ENCODE measurements at places on chromosomes 4 and X. TPM values are rescaled to one million over a fixed set of nuclear protein-coding genes. Genes with fewer than 3 reads are reported as not detected.

KCNIP4 gene
- total RNA-seq, result not detected

YIPF7 gene
- total RNA-seq, result not detected

IGFBP7 gene
- not detected for total RNA-seq

XK gene
- not detected for total RNA-seq

- DNase-seq, result no peak
These were observed 2.7 kb downstream of the JAKMIP1 start for GRCh38 chr4:6197433-6198174.

- DNase-seq, result no peak
These were observed 63.6 kb downstream of the AR start for GRCh38 chrX:67607466-67607865.

DNA sequence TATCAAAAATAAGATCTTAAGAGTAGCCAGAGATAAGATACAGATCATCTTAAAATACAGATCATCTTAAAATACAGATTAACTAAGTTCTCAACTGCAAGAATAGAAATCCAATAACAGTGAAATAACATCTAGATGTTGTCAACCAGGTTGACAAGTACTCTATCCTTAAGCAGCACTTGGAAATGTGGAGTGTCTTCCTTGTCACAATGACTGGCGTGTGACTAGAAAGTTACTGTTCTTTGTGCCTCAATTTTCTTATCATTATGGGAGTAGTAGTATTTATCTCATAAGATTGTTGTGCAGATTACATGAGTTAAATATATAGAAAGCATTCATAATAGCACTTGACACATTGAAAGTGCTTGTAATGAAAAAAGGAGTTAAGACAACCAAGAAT is 25.8 kb upstream of the HPGDS start:
- no peak for DNase-seq

- DNase-seq, result no peak
These were observed 79.2 kb upstream of the HS3ST1 start for GRCh38 chr4:11507920-11508319.

GRCh38 chr4:181870326-181870725 is 372.9 kb upstream of the TENM3 start:
- DNase-seq, result no peak

DNA sequence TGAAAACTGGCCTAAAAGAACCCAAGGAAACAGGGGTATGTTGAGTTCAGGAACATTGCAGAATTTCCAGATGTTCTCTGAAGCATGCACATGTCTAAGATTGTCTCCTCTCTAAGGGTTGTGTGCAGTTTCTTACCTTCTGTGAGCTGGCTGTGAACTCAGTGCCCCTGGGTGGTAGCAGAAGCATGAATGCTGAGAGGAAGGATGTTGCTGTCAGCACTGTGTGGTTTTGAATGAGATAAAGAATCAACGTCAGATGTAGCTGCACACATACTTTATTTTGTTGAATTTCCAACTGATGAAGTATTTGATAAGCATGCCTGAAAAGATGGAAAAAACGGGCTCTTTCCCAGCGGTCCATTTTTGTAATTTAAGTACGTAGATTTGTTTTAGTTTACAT is 23.8 kb upstream of the CD38 start:
- peak; percentile 49 for DNase-seq

DNA sequence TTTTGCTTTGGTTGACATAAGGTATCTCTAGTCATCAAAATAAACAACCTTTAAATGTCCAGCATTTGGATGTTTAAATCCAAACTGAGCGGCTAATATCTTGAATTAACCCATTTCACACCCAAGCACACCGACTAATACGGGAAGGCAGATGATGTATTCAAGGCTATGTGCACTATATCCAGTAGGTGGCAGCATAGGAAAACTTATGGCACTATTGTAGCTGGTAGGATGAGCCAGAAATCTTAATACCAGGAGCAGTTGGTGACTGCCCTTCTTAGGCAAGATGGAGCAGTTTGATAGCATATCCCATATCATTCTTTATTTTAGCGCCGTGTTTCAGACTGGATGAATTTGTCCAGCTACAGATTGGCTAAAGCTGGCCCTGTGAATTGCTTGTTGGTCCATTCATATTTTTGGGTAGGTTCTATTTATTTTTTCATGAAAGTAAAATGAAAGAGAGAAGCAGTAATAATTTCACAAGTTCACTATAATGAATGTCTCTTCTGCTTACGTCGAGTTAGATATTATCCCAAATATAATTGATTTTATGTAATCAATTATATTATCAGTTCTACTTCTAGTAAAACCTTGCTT is 24.4 kb downstream of the UCHL1 start:
- DNase-seq, result no peak

- DNase-seq, result no peak
These were observed 9.9 kb upstream of the PITX2 start for GRCh38 chr4:110632506-110633357.

- DNase-seq, result peak; percentile 40
These were observed 68.6 kb downstream of the CHST7 start for GRCh38 chrX:46642145-46642544.

GRCh38 chrX:104854790-104855340 is 288.9 kb downstream of the IL1RAPL2 start:
- DNase-seq, result no peak

GRCh38 chr4:87235020-87235671 is 14.7 kb upstream of the KLHL8 start:
- DNase-seq, result no peak

DNA sequence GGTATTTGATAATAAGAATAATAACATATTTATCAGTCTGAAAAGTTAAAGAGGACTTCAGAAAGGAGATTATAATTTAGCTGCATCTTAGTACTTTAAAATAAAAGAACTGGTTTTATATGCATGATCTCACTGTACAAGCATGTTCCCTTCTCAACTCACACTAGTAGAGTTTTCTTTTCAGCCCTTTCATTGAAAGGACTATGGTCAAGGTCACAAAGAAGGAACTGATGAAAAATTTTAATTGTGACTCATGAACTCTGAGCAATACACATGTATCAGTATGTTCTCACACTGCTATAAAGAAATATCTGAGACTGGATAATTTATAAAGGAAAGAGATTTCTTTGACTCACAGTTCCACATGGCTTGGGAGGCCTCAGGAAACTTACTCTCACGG is 73.7 kb upstream of the NDST4 start:
- DNase-seq, result no peak

- DNase-seq, result no peak
These were observed 52.2 kb downstream of the EFNB1 start for GRCh38 chrX:68880846-68881552.
